Activated T-helper 2 cell treated with anti-CD3 and anti-CD28 coated beads, Interferon-gamma antibody, Interleukin-2, Interleukin-4, amounts not matched to agents 10 μg/mL and 5 μg/mL and 100 μg/mL, durations not matched to agents 14 hours and 24 hours and 36 hours (primary cell): ENCODE measurements at places on chromosomes 11 and 22. TPM values are rescaled to one million over a fixed set of nuclear protein-coding genes. Genes with fewer than 3 reads are reported as not detected.

GRCh38 chr22:25953919-25954318 is 211.9 kb downstream of the MYO18B start:
- H3K4me1 ChIP-seq = peaks cover 5% of the 10 kb centered on the region
- no peak for DNase-seq
- H3K27me3 ChIP-seq = no peaks in the 10 kb centered on the region
- H3K36me3 ChIP-seq = peaks cover 5% of the 10 kb centered on the region

- DNase-seq = no peak
- H3K36me3 ChIP-seq = no peaks in the 10 kb centered on the region
- no peaks in the 10 kb centered on the region for H3K27me3 ChIP-seq
- no peak overlapping the region for H3K4me3 ChIP-seq
- H3K27ac ChIP-seq = no peak overlapping the region
Measured at GRCh38 chr11:50412832-50413231, 380.2 kb downstream of the OR4C45 start.

- DNase-seq = no peak
- no peaks in the 10 kb centered on the region for H3K27me3 ChIP-seq
- H3K4me3 ChIP-seq = no peak overlapping the region
- H3K36me3 ChIP-seq = no peaks in the 10 kb centered on the region
- no peaks in the 10 kb centered on the region for H3K4me1 ChIP-seq
- H3K27ac ChIP-seq = no peak overlapping the region
Measured at GRCh38 chr11:132028380-132029240, 658.2 kb downstream of the NTM start.

LIPT2 gene
- 5.3 and 5.7 TPM in 2 replicates for total RNA-seq

TRIM29 gene
- not detected in 2 replicates for total RNA-seq

DNA sequence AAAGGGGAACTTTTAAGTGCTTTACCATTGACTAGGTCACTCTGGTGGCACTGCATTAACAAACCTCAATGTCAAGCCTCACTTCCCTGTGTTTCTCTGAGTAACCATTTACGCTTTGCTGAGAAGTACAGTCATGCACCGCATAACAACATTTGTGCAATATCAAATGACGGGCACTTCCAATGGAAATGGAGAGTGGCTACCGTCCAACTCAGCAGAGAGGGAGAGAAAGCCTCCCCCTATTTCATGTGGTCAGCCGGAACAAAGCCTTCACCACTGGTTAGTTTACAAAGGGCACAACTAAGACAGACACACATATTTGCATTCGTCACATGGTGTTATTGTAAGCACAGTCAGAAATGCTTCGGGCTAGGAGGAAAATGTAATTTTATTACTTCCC is 117.3 kb downstream of the RASSF10 start:
- no peak overlapping the region for H3K27ac ChIP-seq
- no peak for DNase-seq
- no peaks in the 10 kb centered on the region for H3K4me1 ChIP-seq
- no peaks in the 10 kb centered on the region for H3K36me3 ChIP-seq

- no peaks in the 10 kb centered on the region for H3K4me1 ChIP-seq
- no peaks in the 10 kb centered on the region for H3K27me3 ChIP-seq
- no peak for DNase-seq
- H3K36me3 ChIP-seq = peaks cover 32% of the 10 kb centered on the region
Measured at GRCh38 chr22:20990184-20991180, 8.4 kb downstream of the LZTR1 start.

MRGPRE gene
- not detected in 2 replicates for total RNA-seq

DNA sequence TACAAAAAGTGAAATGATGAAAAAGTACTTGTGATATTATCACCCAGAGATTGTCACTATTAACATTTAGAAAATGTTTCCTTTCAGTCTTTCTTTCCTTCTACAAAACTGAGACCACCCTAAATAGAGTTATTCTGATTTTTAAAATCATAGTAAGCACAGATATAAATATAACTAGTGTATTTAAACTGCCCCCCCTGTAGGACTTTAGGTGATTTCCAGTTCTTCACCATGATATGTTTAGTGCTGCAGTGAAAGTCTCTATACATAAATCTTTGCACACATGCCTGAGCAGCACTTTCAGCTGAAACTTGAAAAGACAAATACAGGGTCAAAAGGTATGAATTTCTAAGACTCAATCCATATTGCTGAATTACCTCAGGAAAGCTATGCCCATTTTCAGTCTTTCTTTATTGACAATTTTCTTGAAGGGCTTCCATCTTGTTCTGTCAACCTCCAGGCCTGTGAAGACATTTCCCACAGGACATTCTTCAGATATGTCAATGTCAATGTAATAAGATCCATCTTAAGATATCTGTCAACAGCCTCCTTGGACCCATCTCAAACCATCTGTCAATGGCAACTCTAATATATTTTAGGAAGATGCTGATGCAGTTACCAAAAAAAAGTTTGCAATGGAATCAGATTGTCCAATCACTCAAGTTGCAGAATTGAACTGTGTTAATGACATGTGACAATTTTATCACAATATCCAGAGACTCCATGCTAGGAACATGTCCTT is 30.8 kb upstream of the LDLRAD3 start:
- DNase-seq = no peak
- H3K4me3 ChIP-seq = no peak overlapping the region
- H3K36me3 ChIP-seq = no peaks in the 10 kb centered on the region
- peaks cover 5% of the 10 kb centered on the region for H3K27me3 ChIP-seq
- H3K4me1 ChIP-seq = peaks cover 8% of the 10 kb centered on the region

DNA sequence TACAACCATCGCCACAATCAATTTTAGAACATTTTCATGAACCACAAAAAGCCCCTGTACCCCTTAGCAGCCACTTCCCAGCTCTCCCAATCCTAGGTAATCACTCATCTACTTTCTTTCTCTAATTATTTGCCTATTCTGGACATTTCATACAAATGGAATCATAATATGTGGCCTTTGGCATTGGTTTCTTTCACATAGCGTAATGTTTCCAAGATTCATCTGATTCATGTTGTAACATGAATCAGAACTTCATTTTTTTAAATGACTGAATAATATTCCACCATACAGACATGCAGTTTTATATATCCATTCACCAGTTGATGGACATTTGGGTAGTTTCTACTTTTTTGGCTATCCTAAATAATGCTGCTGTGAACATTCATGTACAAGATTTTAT is 56.2 kb upstream of the RCN1 start:
- H3K36me3 ChIP-seq = no peaks in the 10 kb centered on the region
- DNase-seq = no peak
- H3K27me3 ChIP-seq = peaks cover 7% of the 10 kb centered on the region

GRCh38 chr11:44631831-44632230 is 66.4 kb downstream of the CD82 start:
- peaks cover 5% of the 10 kb centered on the region for H3K4me1 ChIP-seq
- H3K36me3 ChIP-seq = no peaks in the 10 kb centered on the region
- DNase-seq = no peak
- H3K27me3 ChIP-seq = peaks cover 4% of the 10 kb centered on the region
- no peak overlapping the region for H3K27ac ChIP-seq
- H3K4me3 ChIP-seq = no peak overlapping the region

- no peak overlapping the region for H3K4me3 ChIP-seq
- peaks cover 28% of the 10 kb centered on the region for H3K36me3 ChIP-seq
- no peaks in the 10 kb centered on the region for H3K4me1 ChIP-seq
Measured at GRCh38 chr22:26452236-26453016, 23.4 kb downstream of the ASPHD2 start.

- H3K36me3 ChIP-seq = peaks cover 9% of the 10 kb centered on the region
- DNase-seq = peak; percentile 66
- no peaks in the 10 kb centered on the region for H3K27me3 ChIP-seq
- no peak overlapping the region for H3K27ac ChIP-seq
- no peak overlapping the region for H3K4me3 ChIP-seq
Measured at GRCh38 chr22:19970479-19971275, 29.1 kb upstream of the TXNRD2 start.

- peaks cover 22% of the 10 kb centered on the region for H3K4me1 ChIP-seq
- H3K27ac ChIP-seq = peak within 1 kb of the TSS; percentile 48
- no peaks in the 10 kb centered on the region for H3K36me3 ChIP-seq
- DNase-seq = peak; percentile 20
- peak within 1 kb of the TSS; percentile 77 for H3K4me3 ChIP-seq
Measured at GRCh38 chr11:129375751-129376657, at the start of gene BARX2. BARX2 (plus strand) TSS chr11:129375848; CDS start chr11:129376036, 188 bp downstream.

GRCh38 chr11:12430954-12431595 is 53.7 kb downstream of the PARVA start:
- no peaks in the 10 kb centered on the region for H3K27me3 ChIP-seq
- no peak for DNase-seq
- no peaks in the 10 kb centered on the region for H3K4me1 ChIP-seq
- H3K27ac ChIP-seq = no peak overlapping the region

- H3K36me3 ChIP-seq = peaks cover 21% of the 10 kb centered on the region
- H3K4me3 ChIP-seq = no peak overlapping the region
- H3K27me3 ChIP-seq = no peaks in the 10 kb centered on the region
Measured at GRCh38 chr22:37190262-37190780, 2.3 kb upstream of the C1QTNF6 start.

MICAL3 gene
- total RNA-seq = 40.6 and 41.8 TPM in 2 replicates

GRCh38 chr11:102798012-102798746 is at the start of gene MMP1:
MMP1 (minus strand) TSS chr11:102798160; CDS start chr11:102798092, 68 bp downstream.
- H3K27me3 ChIP-seq = no peaks in the 10 kb centered on the region
- H3K36me3 ChIP-seq = no peaks in the 10 kb centered on the region
- no peaks in the 10 kb centered on the region for H3K4me1 ChIP-seq
- no peak for DNase-seq
- no peak within 1 kb of the TSS for H3K27ac ChIP-seq

GRCh38 chr11:19966441-19966840 is 193.8 kb downstream of the DBX1 start:
- H3K4me3 ChIP-seq = no peak overlapping the region
- H3K4me1 ChIP-seq = peaks cover 5% of the 10 kb centered on the region
- H3K27me3 ChIP-seq = peaks cover 11% of the 10 kb centered on the region
- no peaks in the 10 kb centered on the region for H3K36me3 ChIP-seq

DNA sequence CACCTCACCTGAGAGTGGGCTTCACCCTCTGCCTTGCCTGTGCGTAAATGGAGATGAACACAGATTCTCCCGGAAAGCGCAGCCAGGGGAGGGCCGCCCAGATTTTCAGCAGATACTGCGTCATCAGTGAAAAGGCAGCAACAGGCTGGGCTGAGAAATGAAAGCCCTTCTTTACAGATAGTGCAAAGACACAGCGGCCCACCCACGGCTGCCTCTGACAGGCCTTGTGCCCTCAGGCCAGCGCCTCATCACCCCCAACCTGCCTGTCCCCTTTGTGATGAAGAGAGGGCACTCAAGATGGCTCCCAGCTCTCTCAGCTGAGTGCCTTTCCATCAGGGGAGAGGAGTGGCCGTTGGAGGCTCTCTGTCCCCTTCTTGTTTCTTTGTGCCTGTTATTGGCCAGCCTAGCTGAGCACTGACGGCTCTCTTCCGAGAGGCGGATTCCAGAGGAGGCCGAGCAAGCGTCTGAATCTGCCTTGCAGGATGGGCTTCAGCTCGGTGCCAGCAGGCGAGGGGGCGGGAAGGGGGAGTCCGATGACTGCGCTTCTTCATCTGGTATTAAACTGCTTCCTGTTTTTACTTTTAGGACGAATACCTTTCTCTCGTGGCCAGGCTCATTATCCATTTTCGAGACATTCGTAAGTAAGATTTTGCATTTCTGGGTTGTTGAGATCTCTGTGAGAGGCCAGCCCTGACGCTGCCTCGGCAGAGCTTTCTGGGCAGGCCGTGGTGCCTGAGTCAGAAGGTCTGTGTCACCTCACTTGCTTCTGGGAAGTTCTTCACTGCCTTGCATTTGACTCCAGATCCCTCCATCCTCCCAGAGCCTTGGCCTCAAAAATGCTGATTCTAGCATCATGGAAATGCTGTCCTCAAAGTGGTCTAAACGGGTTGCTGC is 43.7 kb downstream of the MED15 start:
- H3K27me3 ChIP-seq = no peaks in the 10 kb centered on the region
- peaks cover 66% of the 10 kb centered on the region for H3K4me1 ChIP-seq
- H3K36me3 ChIP-seq = peaks cover 54% of the 10 kb centered on the region
- H3K27ac ChIP-seq = peak overlapping the region; percentile 94

DNA sequence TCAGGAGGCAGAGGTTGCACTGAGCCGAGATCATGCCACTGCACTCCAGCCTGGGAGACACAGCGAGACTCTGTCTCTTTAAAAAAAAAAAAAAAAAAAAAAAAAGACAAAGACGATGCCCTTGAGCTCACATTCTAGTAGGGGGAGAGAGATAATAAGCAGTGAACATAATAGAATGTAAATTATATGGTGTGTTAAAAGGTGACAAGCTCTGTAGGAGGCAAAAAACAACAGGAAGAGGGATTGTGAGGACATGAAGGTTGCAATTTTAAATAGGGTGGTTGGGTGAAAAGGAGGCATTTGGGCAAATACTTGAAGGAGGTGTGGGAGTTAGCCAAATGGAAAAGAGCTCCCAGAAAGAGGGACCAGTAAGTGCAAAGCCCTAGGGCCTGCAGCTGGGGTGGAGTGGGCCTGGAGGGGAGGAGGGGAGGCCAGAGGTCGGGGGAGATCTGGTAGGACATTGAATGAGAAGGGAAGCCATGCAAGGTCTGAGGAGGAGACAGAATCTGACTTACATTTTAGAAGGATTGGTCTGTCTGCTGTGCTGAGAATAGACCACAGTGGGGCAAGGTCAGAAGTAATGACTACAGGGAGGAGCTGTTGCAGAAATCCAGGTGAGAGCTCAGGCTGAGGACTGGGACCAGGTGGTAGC is 26.6 kb downstream of the P2RY2 start:
- H3K4me1 ChIP-seq = peaks cover 4% of the 10 kb centered on the region
- H3K27ac ChIP-seq = no peak overlapping the region
- no peak overlapping the region for H3K4me3 ChIP-seq
- DNase-seq = no peak
- H3K27me3 ChIP-seq = peaks cover 13% of the 10 kb centered on the region

- peaks cover 4% of the 10 kb centered on the region for H3K4me1 ChIP-seq
- H3K36me3 ChIP-seq = peaks cover 34% of the 10 kb centered on the region
- H3K27me3 ChIP-seq = no peaks in the 10 kb centered on the region
- no peak overlapping the region for H3K27ac ChIP-seq
- DNase-seq = no peak
Measured at GRCh38 chr11:68043349-68044144, 4.7 kb downstream of the TCIRG1 start.

CD6 gene
- total RNA-seq = 308 and 327 TPM in 2 replicates

GRCh38 chr22:35523167-35523947 is 17.3 kb upstream of the RASD2 start:
- no peak overlapping the region for H3K27ac ChIP-seq
- no peaks in the 10 kb centered on the region for H3K36me3 ChIP-seq
- DNase-seq = no peak
- no peaks in the 10 kb centered on the region for H3K4me1 ChIP-seq
- H3K27me3 ChIP-seq = peaks cover 12% of the 10 kb centered on the region
- H3K4me3 ChIP-seq = no peak overlapping the region

DNA sequence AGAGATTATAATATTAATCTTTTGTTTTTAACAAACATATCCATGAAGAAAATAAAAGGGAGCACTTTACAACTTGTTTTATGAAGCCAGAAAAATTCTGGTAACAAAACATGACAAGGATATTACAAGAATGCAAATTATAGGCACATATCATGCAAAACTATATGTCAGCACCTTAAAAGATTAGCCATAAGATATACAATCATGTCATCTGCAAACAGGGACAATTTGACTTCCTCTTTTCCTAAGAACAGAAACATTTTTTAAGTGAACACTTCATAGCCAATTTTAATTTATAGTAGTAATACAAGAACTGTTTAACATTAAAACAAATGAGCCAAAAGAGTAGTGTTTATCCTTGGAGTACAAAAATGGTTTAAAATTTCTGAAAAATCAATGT is 916.5 kb upstream of the CNTN5 start:
- H3K4me3 ChIP-seq = no peak overlapping the region
- no peak overlapping the region for H3K27ac ChIP-seq
- no peaks in the 10 kb centered on the region for H3K27me3 ChIP-seq
- DNase-seq = no peak
- H3K36me3 ChIP-seq = no peaks in the 10 kb centered on the region
